ENCODE measurements at places on chromosomes 7 and 10. TPM values are rescaled to one million over a fixed set of nuclear protein-coding genes. Genes with fewer than 3 reads are reported as not detected.

DNA sequence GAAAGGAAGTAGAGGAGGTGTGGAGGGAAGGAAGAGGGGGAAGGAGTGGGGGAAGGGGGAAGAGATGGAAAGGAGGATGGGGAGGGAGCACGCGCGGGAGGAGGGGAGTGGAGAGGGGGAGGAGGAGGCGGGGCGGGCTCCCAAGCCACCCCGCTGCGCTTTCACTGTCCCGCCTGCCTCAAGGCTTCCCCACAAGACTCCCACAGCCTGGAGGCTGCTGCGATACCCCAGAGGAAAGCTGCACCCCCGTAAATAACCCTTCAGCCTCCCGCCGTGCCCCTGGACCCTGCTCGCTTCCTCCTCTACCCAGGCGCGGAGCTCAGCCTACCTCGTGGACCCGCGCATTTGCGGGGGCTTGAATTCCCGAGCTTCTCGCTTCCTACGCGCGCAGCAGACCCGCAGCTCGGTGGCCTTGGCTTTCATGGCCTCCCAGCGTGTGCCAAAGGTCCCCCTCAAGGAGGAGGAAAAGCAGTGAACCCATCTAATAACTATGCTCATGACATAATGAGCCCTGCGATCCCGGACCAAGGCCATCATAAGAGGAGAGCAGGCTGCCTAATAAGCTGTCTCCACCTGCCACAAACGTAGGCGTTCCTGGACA is at the start of gene C10orf67:
Gene C10orf67, minus strand, starts transcription at position 557 of the 601 bp plus-strand sequence. Its CDS starts 23 bp downstream, at position 534.
- H3K36me3 ChIP-seq = no peaks in the 10 kb centered on the region
- H3K4me3 ChIP-seq = peak within 1 kb of the TSS; percentile 64
- H3K27ac ChIP-seq = peak within 1 kb of the TSS; percentile 27
- peaks cover 6% of the 10 kb centered on the region for H3K4me1 ChIP-seq
- DNase-seq = peak; percentile 22
- no peaks in the 10 kb centered on the region for H3K27me3 ChIP-seq

GRCh38 chr10:78948621-78949030 is 120.1 kb upstream of the ZMIZ1 start:
- DNase-seq = no peak
- no peak overlapping the region for H3K27ac ChIP-seq
- no peaks in the 10 kb centered on the region for H3K27me3 ChIP-seq
- H3K4me3 ChIP-seq = no peak overlapping the region

- H3K4me3 ChIP-seq = no peak overlapping the region
- H3K27ac ChIP-seq = no peak overlapping the region
- DNase-seq = no peak
Measured at GRCh38 chr7:84232646-84233045, 38.1 kb upstream of the SEMA3A start.

The TMEM213 gene
- total RNA-seq = not detected

DNA sequence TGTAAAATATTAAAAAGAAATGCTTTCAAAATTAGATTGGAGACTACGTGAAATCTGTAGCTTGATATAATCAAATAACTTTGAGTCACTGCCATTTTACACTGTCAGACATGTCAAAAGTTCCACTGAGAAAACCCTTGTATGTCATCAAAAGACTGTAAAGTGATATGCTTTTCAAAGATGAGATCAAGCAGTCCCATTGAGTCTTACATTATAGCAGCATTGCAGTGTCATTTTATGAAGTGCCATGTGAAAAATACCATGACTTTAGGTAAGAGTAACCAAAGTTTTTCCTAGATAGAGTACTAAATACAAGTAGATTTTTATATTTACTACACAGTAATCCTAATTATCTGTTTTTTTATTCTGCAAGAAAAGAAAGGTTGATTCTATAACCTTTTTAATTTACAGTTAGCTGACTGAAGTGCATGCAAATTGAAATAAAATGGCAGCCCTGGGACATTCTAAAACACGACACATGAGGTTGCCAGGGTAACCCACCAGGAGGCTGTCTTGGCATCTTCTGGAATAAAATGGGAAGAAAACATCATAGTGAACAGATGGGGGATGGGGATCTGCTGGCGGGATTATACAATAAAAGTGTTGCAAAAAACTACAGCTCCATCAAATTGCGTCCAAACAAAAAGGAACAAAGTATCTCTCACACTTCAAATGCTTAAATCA is 91.3 kb upstream of the TMEM106B start:
- no peaks in the 10 kb centered on the region for H3K36me3 ChIP-seq
- no peaks in the 10 kb centered on the region for H3K4me1 ChIP-seq
- H3K27me3 ChIP-seq = no peaks in the 10 kb centered on the region
- no peak overlapping the region for H3K4me3 ChIP-seq

The TECTB gene
- not detected for total RNA-seq

The VWDE gene
- total RNA-seq = 1.3 TPM

The VPS50 gene
- 19.8 TPM for total RNA-seq

- no peaks in the 10 kb centered on the region for H3K27me3 ChIP-seq
- H3K36me3 ChIP-seq = no peaks in the 10 kb centered on the region
- no peaks in the 10 kb centered on the region for H3K4me1 ChIP-seq
- DNase-seq = no peak
- no peak overlapping the region for H3K4me3 ChIP-seq
- no peak overlapping the region for H3K27ac ChIP-seq
Measured at GRCh38 chr10:89425000-89425399, 10.6 kb downstream of the IFIT5 start.

The IL2RA gene
- total RNA-seq = 3.3 TPM

DNA sequence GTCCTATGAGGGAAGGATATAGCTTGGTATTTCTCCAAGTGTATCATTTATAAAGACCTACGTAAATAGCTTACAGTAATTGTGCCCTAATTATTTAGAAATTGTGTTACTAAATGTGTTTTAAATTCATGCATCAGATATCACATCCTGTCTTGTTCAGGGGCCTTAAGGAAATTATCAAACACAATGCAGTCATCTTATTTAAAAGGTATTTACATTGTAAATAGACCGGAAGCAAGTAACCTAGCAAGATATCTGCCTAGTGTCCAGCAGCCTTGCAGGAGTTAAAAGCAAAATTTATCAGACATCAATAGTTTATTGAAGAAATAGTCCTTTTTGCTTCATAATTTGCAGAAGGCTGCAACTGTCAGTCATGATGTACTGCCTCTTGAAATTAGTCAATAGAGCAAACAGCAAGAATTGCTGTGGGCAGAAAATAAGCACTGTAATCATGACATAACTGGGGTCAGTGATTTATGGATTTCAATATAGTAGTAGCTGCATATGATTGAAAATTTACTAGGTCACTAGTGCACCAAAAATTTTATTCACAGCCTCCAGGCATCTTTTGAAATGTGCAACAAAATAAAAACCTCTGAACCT is 23.1 kb downstream of the GLRX3 start:
- H3K27me3 ChIP-seq = no peaks in the 10 kb centered on the region
- no peak for DNase-seq
- peaks cover 35% of the 10 kb centered on the region for H3K36me3 ChIP-seq
- no peaks in the 10 kb centered on the region for H3K4me1 ChIP-seq
- no peak overlapping the region for H3K4me3 ChIP-seq

GRCh38 chr7:67619175-67619574 is 622.5 kb downstream of the TYW1 start:
- no peaks in the 10 kb centered on the region for H3K27me3 ChIP-seq
- no peaks in the 10 kb centered on the region for H3K36me3 ChIP-seq
- no peak for DNase-seq
- no peak overlapping the region for H3K27ac ChIP-seq
- H3K4me1 ChIP-seq = no peaks in the 10 kb centered on the region
